ENCODE measurements at places on chromosomes 12 and 14. TPM values are rescaled to one million over a fixed set of nuclear protein-coding genes. Genes with fewer than 3 reads are reported as not detected.

- DNase-seq = no peak
Observed at GRCh38 chr14:51516706-51517395, 134.9 kb upstream of the FRMD6 start.

- DNase-seq = no peak
Observed at GRCh38 chr14:60348211-60348610, 99.2 kb downstream of the PPM1A start.

GRCh38 chr14:49860988-49861698 is 8.6 kb upstream of the NEMF start:
- no peak for DNase-seq

DNA sequence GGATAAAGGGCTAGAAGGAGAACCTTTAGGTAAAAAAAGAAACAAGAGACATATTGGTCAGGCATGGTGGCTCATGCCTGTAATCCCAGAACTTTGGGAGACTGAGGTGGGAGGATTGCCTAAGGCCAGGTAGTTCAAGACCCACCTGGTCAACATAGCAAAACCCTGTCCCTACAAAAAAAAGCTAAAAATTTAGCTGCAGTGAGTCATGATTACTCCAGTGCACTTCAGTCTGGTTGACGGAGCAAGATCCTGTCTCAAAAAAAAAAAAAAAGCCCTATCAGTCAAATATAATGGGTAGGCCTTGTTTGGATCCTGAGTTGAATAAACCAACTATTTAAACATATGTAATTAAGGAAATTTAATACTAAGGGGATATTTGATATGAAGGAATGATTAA is 54.2 kb downstream of the PPP1R36 start:
- no peak for DNase-seq

GRCh38 chr14:49966304-49966809 is 73.5 kb downstream of the ARF6 start:
- DNase-seq = peak; percentile 68

- DNase-seq = peak; percentile 78
Observed at GRCh38 chr12:48795550-48796455, 6.9 kb upstream of the ADCY6 start.

DNA sequence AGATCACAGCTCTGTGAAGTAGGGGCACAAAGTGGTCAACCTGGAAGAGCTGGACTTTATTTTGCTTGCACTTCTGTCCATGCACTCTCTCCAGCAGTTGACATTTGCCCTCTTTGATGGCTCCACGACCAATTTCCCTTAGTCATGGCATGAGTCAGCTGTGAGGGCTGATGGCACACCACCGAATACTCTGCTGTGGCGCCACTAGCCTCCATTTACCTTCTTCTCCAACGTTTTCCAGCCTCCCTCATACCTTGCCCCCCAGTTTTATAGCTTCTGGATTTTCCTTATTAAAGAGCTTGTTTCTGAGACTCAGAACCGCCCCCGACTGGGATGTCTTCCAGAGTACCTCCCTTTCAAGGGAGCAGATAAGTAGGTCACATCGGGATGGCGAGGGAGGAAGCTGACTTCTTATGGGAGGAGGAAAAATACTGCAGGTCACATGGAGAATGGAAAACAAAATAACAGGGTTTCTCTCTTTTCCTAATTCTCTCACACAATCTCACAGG is 17.6 kb downstream of the NINJ2 start:
- no peak for DNase-seq

Gene GPR162
- 1.3 TPM for total RNA-seq

DNA sequence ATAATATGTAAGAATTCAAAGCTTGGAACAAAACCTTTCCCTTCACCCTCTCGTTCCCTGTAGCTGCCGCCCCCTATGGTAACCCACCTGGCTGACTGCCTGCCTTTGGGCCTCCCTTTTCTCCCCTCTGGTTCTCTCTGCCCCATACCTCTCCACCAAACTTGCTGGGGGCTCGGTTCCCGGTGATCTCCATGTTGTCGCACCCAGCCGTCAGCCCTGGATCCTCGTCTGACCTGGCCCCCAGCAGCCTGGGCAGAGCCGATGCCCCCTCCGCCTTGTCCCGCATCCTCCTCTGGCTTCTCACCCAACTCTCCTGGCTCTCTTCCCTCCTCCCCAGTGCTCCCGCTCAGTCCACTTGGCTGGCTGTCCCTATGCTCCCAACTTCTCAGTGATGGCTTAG is 4.5 kb downstream of the CYP46A1 start:
- no peak for DNase-seq

Gene ANKRD13A
- total RNA-seq = 68.3 TPM

- DNase-seq = no peak
Observed at GRCh38 chr14:54480830-54481562, 7.8 kb downstream of the GMFB start.

Gene KRT8
- 4,047 TPM for total RNA-seq

GRCh38 chr12:13817131-13817530 is 164.3 kb downstream of the GRIN2B start:
- no peak for DNase-seq

DNA sequence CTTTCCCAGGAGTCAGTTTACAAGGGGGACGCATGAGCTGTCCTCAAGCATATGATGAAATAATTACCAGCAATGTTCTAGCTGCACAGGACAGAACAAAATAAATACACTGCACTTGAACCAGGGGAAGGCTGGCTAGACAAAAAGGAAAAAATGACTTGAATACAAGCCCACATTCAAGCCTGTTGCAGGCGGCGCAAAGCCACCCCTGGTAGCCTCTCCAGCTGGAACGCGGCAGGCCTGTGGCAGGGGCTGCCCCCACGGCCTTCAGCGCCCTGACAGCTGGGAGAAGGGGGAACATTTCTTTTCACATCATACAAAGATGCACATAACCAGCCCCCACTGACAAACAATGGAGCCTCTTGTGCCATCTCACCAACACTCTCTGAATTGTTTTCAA is 57.1 kb downstream of the TRAFD1 start:
- no peak for DNase-seq

GRCh38 chr12:104055686-104056388 is 5.8 kb upstream of the GLT8D2 start:
- DNase-seq = peak; percentile 79

DNA sequence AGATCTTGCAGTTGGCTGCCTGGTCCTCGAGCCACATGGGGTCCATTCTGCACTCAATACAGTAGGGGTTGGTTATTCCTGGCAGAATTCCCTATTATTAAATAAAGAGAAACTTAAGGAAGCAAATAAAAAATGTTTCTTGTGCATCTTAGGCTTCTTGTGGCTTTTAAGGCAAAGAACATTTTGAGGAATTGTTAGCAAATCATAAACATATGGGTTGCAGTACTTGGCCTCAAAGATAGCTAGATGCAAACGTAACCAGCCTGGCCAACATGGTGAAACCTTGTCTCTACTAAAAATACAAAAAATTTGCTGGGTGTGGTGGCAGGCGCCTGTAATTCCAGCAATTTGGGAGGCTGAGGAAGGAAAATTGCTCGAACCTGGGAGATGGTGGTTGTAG is 50.8 kb upstream of the KCNA5 start:
- no peak for DNase-seq

DNA sequence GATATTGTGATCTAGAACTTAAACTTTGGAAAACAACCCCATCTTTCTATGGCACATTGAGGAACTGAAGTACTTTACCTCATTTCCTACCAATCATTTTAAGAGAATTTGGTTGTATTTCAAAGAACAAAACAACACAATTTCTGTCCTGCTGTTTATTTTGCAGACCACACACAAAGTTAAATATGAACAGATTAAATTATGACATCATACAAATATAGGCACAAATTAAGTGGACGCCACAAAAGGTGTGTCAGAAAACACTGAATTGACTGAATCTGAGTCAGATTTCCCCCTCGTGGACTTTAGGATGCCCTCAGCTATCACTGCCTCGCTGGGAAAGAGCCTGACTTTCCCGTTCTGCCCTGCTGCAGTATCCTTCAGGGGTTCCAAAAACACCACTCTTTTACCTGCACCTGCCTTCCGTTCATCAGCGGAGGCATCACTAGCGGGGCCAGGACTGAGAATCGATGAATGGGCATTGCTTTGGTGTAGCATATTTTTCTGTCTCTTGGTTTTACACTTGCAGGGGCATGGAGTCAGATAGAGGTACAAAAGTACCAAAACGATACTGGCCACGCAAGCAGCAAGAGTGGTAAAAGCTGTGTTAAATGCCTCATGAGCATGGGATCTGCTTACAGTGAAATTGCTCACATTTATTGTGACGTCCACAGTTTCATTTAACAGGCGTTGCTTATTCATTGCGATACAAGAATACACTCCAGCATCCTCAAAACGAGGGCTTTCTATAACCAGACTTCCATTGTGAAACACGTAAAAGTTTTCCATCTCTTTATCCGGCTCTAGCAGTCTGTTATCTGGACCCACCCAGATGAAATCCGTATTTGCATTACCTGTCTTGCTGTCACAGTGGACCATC is 2.0 kb upstream of the PCED1B start:
- no peak for DNase-seq

Gene MON2
- total RNA-seq = 55.8 TPM

DNA sequence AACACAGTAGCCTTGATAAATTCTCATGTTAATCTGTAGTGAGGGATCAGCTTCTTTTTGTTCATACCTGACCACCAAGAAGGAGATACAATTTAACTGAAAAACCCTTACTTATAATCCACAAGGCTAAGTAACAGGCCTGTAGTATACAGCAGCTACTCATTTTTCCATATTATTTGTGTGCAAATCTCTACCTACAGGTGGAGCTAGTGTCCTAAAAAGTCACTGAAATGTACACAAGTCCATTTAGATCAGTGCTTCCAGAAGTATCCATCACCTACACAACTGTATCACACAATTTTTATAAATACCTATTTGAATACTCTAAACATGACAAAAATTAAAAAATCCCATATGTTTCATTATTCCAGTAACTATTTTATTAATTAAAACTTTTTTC is 173.2 kb downstream of the SLC35F4 start:
- no peak for DNase-seq

Gene NDUFA12
- total RNA-seq = 125 TPM

- no peak for DNase-seq
Observed at GRCh38 chr12:40573024-40573423, 119.2 kb upstream of the CNTN1 start.

Gene ERH
- total RNA-seq = 99.8 TPM

GRCh38 chr12:45655186-45655585 is 74.3 kb upstream of the ARID2 start:
- no peak for DNase-seq

GRCh38 chr12:76417116-76417515 is 68.9 kb upstream of the BBS10 start:
- DNase-seq = no peak

- DNase-seq = no peak
Observed at GRCh38 chr12:75905922-75906321, 125.7 kb downstream of the PHLDA1 start.

- no peak for DNase-seq
Observed at GRCh38 chr12:116247377-116247776, 30.1 kb downstream of the MED13L start.

DNA sequence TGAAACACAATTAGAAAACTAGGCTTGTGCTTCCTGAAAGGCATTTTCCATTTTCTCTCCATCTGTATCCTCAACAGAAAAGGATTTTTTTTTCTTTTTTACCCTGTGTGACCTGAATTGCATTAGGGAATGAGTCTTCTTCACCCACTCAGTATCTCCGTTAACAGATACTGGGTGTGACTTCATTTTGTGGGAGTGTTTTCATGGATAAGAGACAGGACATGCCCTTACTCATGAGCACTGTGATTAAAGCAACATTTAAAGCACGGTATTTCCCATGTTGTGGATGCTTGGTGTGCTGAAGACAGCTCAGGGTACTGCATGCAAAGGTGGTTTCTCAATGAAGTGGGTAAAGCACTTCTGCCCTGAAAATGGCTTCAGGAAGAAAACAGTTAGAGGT is 1397.3 kb upstream of the TMEM132C start:
- DNase-seq = no peak

Gene FGF6
- total RNA-seq = not detected

- DNase-seq = no peak
Observed at GRCh38 chr12:123251403-123252076, 18.3 kb downstream of the MTRFR start.

Gene SLC39A9
- 84.5 TPM for total RNA-seq

DNA sequence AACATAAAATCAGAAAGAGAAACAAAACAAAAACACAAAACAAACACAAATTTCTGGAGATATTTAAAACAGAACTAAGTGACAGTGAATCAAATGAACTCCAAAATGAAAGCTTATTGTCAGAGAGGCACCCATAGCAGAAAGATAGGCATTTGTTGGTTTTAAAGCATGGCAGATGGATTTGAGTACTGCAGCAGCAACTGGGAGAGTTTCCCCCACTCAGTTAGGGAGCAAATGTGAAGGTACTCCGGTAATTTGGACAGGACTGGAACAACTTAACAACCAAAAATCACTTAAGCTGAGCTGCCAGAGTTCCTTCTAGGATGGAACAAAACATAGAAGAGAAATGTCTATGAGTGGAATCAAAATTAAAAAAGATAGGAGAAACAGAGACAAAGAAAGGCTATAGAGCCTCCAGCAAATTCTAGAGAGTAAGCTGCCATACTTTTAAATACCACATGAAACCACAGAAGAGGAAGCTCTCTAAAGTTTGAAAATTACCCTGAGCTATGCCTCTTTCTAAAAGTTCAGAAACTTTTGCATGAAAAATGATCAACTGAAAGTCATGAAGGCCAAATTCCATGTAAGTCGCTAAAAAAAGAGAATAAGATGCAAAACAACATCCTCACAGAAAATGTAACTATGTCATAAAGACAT is 1248.3 kb upstream of the USP15 start:
- DNase-seq = no peak

Gene DDHD1
- 9.0 TPM for total RNA-seq

Gene BCAT1
- 9.4 TPM for total RNA-seq

GRCh38 chr14:76771437-76771980 is 10.2 kb downstream of the VASH1 start:
- DNase-seq = peak; percentile 23

GRCh38 chr12:29843036-29843435 is 59.3 kb upstream of the TMTC1 start:
- DNase-seq = no peak

Gene FBRSL1
- 63.1 TPM for total RNA-seq

DNA sequence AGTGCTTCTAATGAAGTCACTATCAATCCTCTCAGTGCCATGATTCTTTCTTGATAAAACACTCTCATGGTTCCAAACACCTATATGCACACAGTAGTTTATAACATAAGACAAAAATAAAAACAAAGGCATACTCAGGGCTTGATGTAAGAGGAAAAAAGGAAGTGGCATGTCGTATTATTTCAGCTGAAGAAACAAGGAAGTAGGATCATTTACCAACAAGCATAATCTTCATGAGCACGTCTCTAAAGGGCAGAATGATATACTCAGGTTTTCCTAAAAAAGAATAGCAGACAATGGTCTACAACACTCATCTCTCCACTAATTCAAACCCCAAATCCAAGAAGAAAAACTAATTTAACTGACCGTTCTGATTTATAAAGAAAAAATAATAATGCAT is 33.9 kb downstream of the NUMB start:
- no peak for DNase-seq

DNA sequence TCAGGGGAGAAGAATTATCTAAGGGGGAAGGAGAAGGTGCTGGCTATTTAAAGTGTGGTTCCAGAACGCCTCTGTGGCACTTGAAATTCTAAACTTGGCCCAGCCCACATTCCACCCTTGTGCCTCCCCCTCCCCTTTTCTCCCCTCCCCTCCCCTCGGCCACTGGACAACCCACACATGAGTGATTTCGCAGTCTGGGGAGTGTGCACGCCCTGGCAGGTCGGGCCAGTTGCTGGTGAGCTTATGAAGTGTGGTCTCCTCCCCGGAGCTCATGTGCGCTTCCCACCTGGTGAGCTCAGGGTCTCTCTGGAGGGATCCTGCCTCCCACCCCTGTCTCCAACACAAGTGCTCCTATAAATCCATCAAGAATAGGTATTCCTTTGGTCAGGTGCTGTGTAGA is at the start of gene SLC6A13:
SLC6A13 (minus strand) TSS at position 20 of the 400 bp plus-strand sequence. CDS start 2,784 bp downstream, outside the sequence.
- no peak for DNase-seq

All from left colon (tissue), 2 donors.